T1000 (cell line): ENCODE measurements at places on chromosomes 16 and 17.

DNA sequence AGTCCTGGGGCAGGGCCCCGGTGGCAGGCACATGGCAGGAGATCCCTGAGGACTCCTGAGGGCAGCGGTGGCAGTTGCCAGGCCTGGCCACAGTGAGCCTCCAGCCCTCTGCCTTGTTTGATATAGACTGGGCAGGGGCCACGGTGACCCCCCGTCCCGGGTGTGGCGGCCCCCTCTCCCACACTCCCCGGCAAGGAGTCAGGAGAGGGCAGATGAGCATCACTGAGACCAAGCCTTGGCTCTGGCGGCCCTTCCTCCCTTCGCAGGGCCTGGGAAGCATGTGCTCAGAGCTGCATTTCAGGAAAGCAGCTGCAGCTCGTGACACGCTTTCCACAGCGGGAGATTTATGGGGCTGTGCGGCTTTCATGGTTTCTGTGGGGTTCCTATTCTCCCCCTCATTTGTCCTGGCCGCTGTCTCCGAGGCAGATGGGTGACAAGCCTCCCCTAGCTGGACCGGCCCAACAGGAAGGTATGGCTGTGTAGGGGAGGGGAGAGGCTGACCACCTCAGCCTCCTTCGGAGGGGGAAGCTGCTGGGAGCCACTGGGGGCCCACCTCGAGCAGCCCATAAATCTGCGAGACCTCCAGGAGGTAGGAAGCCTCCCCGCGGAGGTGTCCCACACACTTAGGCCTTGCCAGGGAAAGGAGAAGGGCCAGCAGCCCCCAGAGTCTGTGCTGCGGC is 211.4 kb downstream of the NTN1 start:
- no peak for DNase-seq

GRCh38 chr17:21295036-21295952 is 10.8 kb downstream of the MAP2K3 start:
- DNase-seq, result no peak

DNA sequence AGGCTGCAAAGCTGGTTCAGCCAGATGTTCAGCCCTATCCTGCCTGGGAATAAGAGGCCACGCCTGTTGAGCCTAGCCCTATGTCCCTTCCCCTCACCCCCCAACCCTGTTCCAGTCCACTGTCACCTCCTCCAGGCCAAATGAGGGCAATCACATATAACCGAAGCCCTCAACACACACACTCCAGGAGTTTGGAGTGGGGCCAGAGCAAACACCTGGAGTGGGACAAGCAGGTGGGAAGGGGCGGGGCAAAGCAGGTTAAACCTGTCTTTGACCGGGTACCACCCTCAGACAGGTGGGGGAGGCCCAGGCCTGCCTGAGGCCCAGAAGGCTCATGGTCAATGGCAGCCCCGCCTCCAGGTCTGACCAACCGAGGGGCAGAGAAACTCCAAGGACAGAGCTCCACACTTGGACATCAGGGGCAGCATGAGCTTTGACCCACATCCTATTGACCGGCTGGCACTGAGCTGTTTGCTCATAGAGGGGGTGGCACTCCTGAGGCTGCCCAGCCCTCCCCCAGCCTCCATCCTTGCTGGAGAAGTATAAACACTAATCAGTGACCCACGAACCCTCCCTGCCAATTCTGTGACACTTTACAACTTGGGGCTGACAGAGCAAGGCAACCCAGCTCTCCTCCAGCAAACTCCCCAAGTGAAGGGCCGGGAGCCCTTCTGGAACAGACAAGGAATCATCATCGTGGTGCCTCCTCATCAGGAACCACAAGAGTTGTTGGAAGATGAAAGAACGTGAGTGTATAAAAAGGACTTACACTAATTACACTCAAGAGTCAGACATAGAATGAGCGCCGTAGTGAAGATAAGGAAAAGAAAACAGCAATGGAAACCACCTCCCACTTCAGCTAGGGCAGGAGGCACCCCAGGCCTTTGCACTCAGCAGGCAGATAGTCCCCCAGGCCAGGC is 1.5 kb downstream of the ESRP2 start:
- DNase-seq, result no peak

- no peak for DNase-seq
Measured at GRCh38 chr17:3602499-3602898, 6.7 kb downstream of the TRPV1 start.

DNA sequence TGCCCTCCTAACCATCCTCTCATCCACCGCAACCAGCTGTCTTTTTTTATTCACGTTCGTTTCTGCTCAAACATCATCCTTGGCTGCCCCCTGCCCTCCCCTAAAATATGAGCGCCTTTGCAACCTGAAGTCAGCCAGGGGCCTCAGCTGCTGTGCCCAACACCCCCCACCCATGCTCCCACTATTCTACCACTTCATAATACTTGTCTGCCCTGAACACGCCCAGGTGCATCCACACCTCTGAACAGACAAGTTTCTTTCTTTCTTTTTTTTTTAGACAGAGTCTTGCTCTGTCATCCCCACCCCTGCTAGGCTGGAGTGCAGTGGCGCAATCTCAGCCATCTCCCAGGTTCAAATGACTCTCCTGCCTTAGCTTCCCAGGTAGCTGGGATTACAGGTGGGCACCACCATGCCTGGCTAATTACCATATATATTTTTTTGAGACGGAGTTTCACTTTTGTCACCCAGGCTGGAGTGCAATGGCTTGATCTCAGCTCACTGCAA is 26.9 kb downstream of the CEP295NL start:
- DNase-seq, result no peak

- DNase-seq, result no peak
Measured at GRCh38 chr16:3771513-3771912, 54.2 kb upstream of the TRAP1 start.

- DNase-seq, result peak; percentile 78
Measured at GRCh38 chr16:23423496-23424049, 29.4 kb downstream of the COG7 start.

- no peak for DNase-seq
Measured at GRCh38 chr16:9844361-9844760, 337.9 kb downstream of the GRIN2A start.

GRCh38 chr17:56754523-56755208 is 79.1 kb downstream of the C17orf67 start:
- no peak for DNase-seq

- DNase-seq, result peak; percentile 5
Measured at GRCh38 chr17:9907883-9908648, 3.0 kb upstream of the RCVRN start.

DNA sequence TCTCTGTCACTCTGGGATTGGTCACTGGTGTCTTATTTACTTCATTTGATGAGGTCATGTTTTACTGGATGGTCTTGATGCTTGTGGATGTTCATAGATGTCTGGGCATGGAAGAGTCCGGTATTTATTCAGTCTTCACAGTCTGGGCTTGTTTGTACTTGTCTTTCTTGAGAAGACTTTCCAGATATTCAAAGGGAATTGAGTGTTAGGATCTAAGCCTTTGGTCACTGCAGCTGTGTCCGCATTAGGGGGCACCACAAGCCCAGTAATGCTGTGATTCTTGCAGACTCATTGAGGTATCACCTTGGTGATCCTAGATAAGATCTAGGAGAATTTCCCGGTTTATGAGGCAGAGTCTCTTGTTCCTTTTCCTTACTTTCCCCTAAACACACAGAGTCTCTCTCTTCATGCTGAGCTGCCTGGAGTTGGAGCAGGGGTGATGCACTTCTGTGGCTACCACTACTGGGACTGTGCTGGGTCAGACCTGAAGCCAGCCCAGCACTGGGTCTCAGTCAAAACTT is 214.7 kb downstream of the SPECC1 start:
- DNase-seq, result no peak

DNA sequence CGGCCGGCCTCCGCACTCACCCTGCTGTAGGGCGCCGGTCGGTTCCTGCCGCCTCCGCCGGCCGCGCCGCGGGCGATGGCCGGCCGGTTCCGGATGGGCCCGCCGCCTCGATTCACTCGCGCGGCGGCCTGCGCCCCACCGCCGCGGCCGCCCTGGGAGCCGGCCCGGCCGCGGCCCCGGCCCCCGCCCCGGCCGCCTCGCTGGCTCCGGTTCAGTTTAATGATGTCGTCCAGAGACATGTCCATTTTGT is 158 bp downstream of the ALYREF start:
- DNase-seq, result no peak

DNA sequence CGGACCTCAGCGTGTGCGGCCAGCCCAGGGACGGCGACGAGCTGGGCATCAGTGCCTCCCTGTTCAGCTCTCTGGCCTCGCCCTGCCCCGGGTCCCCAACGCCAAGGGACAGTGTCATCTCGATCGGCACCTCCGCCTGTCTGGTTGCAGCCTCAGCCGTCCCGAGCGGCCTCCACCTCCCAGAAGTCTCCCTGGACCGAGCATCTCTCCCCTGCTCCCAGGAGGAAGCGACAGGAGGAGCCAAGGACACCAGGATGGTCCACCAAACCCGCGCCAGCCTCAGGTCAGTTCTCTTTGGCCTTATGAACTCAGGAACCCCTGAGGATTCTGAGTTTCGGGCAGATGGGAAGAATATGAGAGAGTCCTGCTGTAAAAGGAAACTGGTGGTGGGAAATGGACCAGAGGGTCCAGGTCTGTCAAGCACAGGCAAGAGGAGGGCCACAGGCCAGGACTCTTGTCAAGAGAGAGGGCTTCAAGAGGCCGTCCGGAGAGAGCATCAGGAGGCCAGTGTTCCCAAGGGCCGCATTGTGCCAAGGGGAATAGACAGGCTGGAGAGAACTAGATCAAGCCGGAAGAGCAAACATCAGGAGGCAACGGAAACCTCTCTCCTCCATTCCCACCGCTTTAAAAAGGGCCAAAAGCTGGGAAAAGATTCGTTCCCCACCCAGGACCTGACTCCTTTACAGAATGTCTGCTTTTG is 825 bp downstream of the HASPIN start:
- no peak for DNase-seq

GRCh38 chr16:85639529-85640253 is 26.6 kb downstream of the GSE1 start:
- no peak for DNase-seq

GRCh38 chr17:59859444-59860025 is 33.2 kb downstream of the TUBD1 start:
- DNase-seq, result no peak

- DNase-seq, result peak; percentile 40
Measured at GRCh38 chr17:43400943-43401717, 2.3 kb downstream of the ARL4D start.

DNA sequence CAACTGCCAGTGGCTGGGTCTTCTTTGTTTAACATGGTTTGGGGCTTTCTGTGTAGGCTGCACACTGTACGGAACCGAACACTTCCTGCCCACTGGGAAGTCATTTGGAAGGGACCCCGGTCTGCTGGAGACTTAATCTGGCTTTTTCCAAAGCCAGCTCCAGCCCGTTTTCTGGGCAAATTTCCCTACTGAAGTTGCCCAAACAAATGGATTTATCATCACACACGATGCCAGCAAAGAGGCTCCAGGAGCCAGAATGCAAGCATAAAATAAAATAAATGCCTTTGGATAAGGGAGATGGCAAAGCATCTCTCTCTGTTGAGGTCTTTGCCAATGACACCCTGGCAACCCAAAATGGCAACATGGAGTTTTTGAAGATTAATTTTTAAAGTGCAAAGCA is 259.9 kb upstream of the IRX3 start:
- no peak for DNase-seq

DNA sequence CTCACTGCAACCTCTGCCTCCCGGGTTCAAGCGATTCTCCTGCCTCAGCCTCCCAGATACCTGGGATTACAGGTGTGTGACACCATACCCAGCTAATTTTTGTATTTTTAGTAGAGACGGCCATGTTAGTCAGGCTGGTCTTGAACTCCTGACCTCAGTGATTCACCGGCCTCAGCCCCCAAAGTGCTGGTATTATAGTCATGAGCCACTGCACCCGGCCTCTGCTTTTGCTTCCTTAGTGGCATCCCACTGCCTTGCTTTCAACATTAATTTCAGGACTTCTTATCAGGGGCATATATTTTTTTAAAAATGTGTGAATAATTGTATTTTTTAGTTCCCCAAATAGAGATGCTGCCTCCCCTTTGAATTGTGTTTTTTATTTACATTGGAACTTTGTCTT is 98.8 kb downstream of the SYCE1L start:
- peak; percentile 9 for DNase-seq

DNA sequence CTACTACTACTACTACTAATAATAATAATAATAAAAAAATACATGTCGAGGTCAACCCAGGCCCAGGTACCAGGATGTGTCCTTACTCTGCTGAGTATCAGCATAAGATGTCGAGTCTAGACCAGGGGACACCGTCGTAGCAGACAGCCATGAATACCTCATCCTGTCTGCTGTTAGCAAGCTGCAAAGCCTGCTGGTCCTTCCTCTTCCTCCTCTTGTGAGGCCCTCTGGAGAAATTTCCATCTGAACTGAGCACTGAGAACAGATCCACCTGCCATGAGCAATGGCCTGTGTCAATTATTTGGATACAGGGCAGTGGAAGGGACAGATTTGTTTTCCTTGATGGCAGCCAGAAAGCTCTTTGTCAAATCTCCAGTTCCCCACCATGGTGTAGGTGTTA is 168.5 kb downstream of the XYLT1 start:
- no peak for DNase-seq

- DNase-seq, result no peak
Measured at GRCh38 chr17:57946798-57947358, 8.3 kb downstream of the CUEDC1 start.

GRCh38 chr17:37859451-37859850 is 64.8 kb upstream of the TBC1D3K start:
- DNase-seq, result no peak

DNA sequence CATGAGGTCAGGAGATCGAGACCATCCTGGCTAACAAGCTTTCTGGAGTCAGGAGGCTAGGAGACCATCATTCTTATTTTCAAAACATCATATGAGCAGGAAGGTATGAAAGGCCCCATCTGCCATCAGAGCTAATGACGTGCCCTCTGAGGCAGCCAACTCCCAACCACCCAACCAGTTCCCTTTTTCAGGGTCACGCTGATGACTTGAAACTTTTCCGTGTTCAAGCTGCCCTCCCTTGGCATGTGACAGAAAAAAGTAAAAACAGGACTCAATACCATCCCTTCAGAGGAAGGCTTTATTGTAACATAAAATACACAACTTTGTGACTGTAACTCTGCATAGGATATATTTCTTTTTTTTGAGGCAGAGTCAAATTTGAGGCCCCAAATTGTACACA is 4.6 kb upstream of the GHDC start:
- no peak for DNase-seq

- peak; percentile 91 for DNase-seq
Measured at GRCh38 chr17:77354670-77355455, 214.1 kb downstream of the SEC14L1 start.

- no peak for DNase-seq
Measured at GRCh38 chr16:57475711-57476339, 10.5 kb downstream of the DOK4 start.

DNA sequence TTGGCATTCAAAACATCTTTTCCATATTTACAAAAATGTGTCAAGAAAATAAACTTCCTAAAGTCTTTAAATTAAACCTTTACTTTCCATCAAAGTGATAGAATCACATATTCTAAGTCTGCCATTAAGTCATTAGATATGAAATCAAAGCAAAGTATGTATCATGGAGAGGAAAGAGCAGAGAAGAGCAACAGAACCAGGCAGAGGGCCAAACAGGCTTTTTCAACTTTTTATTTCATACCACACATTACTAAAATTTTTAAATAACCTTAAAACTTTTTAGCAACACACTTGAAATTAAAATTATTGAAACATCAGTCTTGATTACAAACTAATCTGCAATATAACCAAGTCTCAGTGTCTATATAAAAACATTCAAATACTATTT is 13.8 kb downstream of the SIAH1 start:
- DNase-seq, result no peak
